ENCODE measurements at places on chromosomes 2 and 18. TPM values are rescaled to one million over a fixed set of nuclear protein-coding genes. Genes with fewer than 3 reads are reported as not detected.

The CRYGC gene
- not detected for total RNA-seq

The ZNF512 gene
- total RNA-seq: 16.6 TPM

The NUP35 gene
- total RNA-seq: 13.1 TPM

The TNP1 gene
- total RNA-seq: not detected

The MGAT4A gene
- 1.6 TPM for total RNA-seq

The PRSS56 gene
- not detected for total RNA-seq

The SERPINB5 gene
- not detected for total RNA-seq

The KCNJ3 gene
- total RNA-seq: not detected

The TMEM182 gene
- 0.68 TPM for total RNA-seq

The MBP gene
- total RNA-seq: 20.5 TPM

The HOXD13 gene
- not detected for total RNA-seq

The TOGARAM2 gene
- under 0.01 TPM for total RNA-seq

The GCKR gene
- 22.0 TPM for total RNA-seq

The DSG4 gene
- not detected for total RNA-seq

The SLC8A1 gene
- 31.2 TPM for total RNA-seq

The FHOD3 gene
- 0.92 TPM for total RNA-seq

The APCDD1 gene
- total RNA-seq: 4.4 TPM

The NDUFB3 gene
- 147 TPM for total RNA-seq

The CRYGA gene
- total RNA-seq: not detected

The MZT2B gene
- 204 TPM for total RNA-seq

The DLGAP1 gene
- total RNA-seq: 2.4 TPM

The CFAP53 gene
- 0.37 TPM for total RNA-seq

The OST4 gene
- 659 TPM for total RNA-seq

The HOXD1 gene
- total RNA-seq: not detected

The CNGA3 gene
- 0.13 TPM for total RNA-seq

The C1QL2 gene
- total RNA-seq: not detected

The EGR4 gene
- not detected for total RNA-seq

The MLPH gene
- 2.4 TPM for total RNA-seq

The UGT1A8 gene
- not detected for total RNA-seq

The FSHR gene
- not detected for total RNA-seq

The SETBP1 gene
- 2.6 TPM for total RNA-seq

The ERFE gene
- 0.92 TPM for total RNA-seq

The GNLY gene
- not detected for total RNA-seq

The SP5 gene
- total RNA-seq: not detected

The DPP4 gene
- 110 TPM for total RNA-seq

Data from aortic smooth muscle cell (primary cell).